ENCODE measurements at places on chromosomes 7 and 10. TPM values are rescaled to one million over a fixed set of nuclear protein-coding genes. Genes with fewer than 3 reads are reported as not detected.
A peak's percentile ranks its signal among the peaks of the same experiment; 100 is the strongest.

GRCh38 chr10:131816157-131816775 lies 84.5 kb upstream of the PPP2R2D start:
- peak; percentile 69 for DNase-seq

GRCh38 chr7:116395141-116395791 lies 104.3 kb upstream of the CAV2 start:
- DNase-seq: no peak

DNA sequence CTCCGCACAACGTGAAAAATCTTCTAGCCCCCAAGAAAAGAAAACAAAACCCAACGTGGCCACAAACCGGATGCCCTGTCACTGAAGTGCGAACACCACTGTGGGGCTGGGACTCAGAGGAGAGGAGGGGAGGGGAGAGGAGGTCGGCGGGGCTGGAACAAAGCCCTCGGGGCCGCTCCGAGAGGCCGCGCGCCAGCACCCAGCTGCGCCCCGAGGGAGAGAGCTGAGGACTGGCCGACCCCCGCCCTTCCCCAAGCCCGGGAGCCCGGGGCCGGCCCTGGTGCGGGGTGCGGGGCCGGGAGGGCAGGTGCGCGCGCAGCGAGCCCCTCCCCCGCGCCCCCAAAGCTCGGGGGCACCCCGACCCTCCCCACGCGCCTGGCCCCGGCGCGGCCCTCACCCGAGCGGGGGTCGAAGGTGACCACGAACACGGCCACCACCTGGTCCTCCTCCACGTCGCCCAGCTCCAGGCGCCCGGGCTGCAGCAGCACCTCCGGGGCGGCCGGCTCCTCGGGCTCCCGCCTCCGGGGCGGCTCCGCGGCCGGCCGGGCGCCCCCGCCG lies 398 bp downstream of the DENND11 start:
- peak; percentile 88 for DNase-seq

DNA sequence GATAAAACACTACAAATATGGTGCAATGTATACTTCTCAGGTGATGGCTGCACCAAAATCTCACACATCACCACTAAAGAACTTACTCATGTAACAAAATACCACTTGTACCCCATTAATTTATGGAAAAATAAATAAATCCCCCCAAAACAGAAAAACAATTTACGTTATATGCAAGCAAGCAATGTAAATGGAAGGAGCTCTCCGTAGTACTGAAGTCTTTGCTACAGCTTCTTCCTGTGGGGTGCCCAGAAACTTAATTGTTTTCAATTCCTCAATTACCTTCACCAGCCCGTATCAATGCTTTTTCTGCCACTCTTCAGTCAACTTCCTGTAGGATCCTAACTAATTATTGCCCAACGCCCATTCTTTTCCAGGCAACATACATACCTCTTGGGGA lies 138.1 kb downstream of the RELN start:
- no peak for DNase-seq

- DNase-seq: no peak
Measured at GRCh38 chr10:108653531-108653930, 1269.8 kb downstream of the XPNPEP1 start.

DNA sequence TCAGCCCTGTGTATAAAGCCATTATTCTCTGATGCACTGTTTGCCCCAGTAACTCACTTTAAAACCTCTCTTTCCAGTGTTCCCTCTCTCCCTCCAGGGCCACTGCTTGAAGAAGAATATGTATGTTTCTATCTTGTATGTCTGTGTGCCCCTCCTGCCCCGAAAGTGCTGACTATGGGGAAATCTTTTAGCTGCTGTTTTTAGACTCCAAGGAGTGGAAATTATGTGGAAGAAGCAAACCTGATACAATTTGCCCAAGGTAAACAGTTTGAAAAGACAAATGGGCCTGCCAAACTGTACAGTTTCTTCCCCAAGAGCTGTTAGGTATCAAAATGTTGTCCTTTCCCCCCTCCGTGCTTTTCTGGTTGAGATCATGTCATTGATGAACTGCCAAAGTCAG lies 3.4 kb downstream of the ADRA2A start:
- no peak for DNase-seq

DNA sequence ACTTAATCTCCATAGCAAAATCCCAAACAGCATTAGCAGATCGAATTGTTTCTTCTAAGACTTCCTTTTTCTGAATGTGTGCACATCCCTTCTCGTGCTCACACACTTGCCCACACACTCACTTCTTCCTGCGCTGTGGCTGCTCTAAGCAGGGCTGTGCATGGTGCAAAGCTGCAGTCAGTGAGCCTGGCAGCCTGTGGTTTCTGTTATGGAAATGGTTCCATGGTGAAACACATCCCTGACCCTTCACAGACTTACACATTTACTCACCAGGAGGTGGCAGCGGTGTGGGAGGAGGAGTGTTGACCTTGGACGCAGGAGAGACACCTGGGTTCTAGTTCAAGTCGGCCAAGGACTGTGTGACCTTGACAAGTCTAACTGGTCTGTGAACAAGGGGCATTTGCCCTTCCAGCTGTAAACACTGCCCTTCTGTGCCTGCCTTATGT lies 24.9 kb downstream of the MTURN start:
- DNase-seq: no peak

DNA sequence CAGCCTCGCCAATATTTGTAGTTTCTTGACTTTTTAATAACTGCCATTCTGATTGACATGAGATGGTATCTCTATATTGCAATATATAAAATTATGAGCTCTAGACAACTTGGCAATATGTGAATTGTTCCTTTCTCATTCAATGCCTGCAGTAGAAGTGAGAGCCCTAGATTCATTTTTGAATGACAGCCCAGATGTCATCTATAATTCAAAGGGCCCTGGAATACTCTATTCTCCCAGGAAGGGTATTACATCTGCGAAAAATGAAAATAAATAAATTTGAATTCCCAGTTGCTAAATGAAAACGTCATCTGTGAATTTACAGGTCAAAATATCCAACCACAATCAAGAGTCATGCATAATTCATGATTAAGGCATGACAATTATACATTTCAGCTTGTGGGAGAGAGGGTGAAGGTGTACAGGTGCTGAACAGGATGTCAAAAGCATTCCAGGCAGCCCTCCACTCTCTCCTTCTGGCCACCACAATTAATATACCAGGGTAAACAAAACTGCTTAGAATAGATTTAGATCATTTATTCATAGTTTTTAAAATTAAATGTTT lies 1147.3 kb downstream of the XPNPEP1 start:
- no peak for DNase-seq

- DNase-seq: peak; percentile 86
Measured at GRCh38 chr10:34814223-34814912, 728 bp downstream of the PARD3 start.

GRCh38 chr10:93601146-93601773 lies at the start of gene RBP4:
RBP4 (minus strand) TSS chr10:93601235; CDS start chr10:93601028, 207 bp downstream.
- DNase-seq: no peak

- DNase-seq: no peak
Measured at GRCh38 chr7:29237489-29237888, 42.9 kb downstream of the CHN2 start.

DNA sequence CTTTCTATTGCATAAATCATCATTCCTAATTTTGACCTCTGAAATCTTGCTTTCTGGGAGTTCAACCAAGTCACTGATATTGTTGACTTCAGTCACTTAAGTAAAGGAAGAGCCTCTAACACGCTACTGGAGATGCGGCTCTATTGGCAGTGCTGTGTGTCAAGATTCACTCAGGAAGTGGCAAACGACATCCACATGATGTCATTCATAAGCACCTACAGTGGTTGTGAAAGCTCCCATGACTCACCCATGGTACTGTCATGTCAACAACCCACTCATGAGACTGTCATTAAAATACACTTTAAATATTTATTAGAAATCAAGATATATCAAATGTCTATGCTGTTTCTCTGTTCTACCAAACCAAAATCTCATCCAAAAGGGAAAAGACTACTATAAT lies 52.5 kb upstream of the LHFPL3 start:
- no peak for DNase-seq

DNA sequence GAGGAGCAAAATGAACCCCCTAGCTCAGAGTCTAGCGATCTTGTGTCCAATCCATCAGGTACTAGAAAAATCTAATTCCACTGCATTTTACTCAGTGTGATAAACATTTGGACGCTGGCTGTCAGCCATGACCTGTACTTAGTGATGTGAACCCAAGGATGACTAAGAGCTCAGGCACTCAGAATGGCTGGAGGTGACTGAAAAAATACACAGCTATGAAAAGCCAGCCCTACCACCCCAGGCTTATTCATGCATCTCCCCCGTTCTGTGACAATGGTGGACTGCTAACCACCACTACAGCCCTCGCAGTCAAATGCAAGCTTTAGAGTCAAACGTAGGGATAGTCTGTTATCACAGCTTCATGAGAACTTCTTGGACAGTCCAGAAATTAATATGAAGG lies 14.9 kb downstream of the AFAP1L2 start:
- DNase-seq: no peak

- no peak for DNase-seq
Measured at GRCh38 chr7:105996860-105997737, 34.0 kb downstream of the CDHR3 start.

DNA sequence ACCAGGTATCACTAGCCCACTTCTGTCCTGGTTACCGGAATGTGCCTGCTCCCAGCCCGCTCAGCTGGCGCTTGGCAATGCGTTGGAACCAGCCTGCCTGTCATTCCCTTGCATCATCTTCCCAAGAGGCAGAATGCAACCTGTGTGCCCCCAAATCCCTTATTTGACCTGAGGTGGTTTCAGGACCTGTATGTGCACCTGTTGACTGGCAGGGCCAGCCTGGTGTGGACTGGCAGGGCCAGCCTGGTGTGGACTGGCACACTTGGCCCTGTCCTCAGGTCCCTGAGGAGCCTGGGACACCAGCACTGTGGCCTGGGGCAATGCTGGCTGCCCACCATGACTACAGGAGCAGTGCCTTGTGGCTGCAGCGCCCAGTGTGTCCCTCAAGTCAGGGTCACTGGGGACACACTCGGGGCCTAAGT lies 38.2 kb downstream of the ZNF467 start:
- no peak for DNase-seq

DNA sequence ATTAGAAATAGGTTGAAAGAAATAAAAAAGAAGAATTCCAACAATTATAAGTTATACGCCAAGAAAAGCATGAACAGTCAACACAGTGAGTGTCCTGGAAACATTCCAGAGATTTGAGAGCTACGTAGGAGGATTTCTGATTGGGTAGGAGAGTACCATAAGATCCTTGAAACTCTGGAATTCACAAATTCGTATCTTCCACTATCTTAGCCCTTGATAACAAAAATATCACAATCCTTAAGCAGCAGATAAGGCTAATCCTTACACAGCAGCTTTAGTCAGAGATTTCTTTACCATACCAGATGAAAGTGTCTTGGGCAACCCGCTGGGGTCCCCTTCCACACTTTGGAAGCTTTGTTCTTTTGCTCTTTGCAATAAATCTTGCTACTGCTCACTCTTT lies 8.2 kb downstream of the TPK1 start:
- DNase-seq: no peak

DNA sequence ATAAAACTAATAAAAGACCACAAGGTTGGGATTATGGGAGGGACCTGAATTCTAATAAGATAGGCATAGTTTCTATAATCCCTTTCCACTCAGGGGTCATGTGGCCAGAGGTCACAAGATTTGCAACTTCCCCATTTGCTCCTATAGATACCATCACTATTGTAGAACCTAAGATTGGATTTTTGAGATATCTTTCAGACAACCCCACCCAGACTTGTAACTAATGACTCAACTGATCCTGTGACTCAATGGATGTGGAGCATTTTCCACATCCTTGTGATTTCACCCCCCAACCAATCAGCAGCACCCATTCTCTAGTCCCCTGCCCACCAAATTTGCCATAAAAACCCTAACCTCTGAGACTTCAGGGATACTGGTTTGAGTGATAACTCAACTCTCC lies 51.9 kb upstream of the PIK3AP1 start:
- DNase-seq: no peak

- DNase-seq: no peak
Measured at GRCh38 chr7:127938588-127938987, 92.6 kb downstream of the LRRC4 start.

GRCh38 chr10:108789919-108790318 lies 1133.4 kb downstream of the XPNPEP1 start:
- DNase-seq: no peak

GRCh38 chr10:19947656-19948055 lies 131.4 kb downstream of the PLXDC2 start:
- no peak for DNase-seq

GRCh38 chr7:106896231-106896630 lies 31.1 kb downstream of the PIK3CG start:
- DNase-seq: no peak

- peak; percentile 52 for DNase-seq
Measured at GRCh38 chr7:31100871-31101270, 48.8 kb downstream of the ADCYAP1R1 start.

- peak; percentile 56 for DNase-seq
Measured at GRCh38 chr7:139718859-139719258, 58.9 kb downstream of the HIPK2 start.

DNA sequence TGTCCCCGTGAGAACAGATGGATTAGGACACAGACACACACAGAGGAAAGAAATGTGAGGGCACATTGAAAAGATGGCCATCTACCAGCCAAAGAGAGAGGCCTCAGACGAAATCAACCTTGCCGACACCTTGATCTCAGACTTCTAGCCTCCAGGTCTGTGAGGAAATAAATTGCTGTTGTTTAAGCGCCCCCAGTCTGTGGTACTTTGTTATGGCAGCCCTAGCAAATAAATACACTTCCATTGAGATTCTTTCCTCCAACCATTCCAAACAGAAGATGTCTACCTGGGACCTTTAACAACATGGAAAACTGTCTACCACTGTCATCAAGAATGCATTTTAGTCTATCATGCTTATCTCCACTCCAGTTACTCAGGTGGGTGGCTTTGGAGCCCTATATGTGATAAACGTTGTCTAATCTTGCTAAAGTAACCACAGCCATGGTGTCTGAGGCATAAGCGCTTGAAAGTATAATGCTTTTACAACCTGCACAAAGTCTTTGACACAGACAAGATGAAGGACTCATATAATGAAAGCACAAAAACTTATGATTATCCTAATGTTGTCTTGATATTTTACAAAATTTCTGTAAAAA lies 244.3 kb downstream of the MTERF1 start:
- DNase-seq: no peak

- DNase-seq: no peak
Measured at GRCh38 chr7:128454808-128455542, 703 bp upstream of the HILPDA start.

Gene SPDYE2B
- total RNA-seq: not detected

Gene GHRHR
- total RNA-seq: not detected

Gene BTBD16
- 16.4 TPM for total RNA-seq

Gene CLDN4
- total RNA-seq: 208 TPM

Gene TBRG4
- 62.2 TPM for total RNA-seq

Gene SFTPA1
- total RNA-seq: not detected

Gene CREB3L2
- 7.9 TPM for total RNA-seq

Gene NAT16
- total RNA-seq: not detected

Gene NEURL1
- total RNA-seq: not detected

Gene HOXA7
- 13.6 TPM for total RNA-seq

Gene CDC14C
- total RNA-seq: not detected

Gene DOCK4
- 9.0 TPM for total RNA-seq

Gene PKD1L1
- 0.04 TPM for total RNA-seq

Data from lower leg skin (tissue), 4 donors.